ENCODE measurements at places on chromosomes 6 and 20. TPM values are rescaled to one million over a fixed set of nuclear protein-coding genes. Genes with fewer than 3 reads are reported as not detected.

The CD24 gene
- 1,371 TPM for total RNA-seq

- no peak for ATAC-seq
Observed at GRCh38 chr6:147765541-147765940, 257.1 kb downstream of the SAMD5 start.

The SUMO4 gene
- 1.1 TPM for total RNA-seq

DNA sequence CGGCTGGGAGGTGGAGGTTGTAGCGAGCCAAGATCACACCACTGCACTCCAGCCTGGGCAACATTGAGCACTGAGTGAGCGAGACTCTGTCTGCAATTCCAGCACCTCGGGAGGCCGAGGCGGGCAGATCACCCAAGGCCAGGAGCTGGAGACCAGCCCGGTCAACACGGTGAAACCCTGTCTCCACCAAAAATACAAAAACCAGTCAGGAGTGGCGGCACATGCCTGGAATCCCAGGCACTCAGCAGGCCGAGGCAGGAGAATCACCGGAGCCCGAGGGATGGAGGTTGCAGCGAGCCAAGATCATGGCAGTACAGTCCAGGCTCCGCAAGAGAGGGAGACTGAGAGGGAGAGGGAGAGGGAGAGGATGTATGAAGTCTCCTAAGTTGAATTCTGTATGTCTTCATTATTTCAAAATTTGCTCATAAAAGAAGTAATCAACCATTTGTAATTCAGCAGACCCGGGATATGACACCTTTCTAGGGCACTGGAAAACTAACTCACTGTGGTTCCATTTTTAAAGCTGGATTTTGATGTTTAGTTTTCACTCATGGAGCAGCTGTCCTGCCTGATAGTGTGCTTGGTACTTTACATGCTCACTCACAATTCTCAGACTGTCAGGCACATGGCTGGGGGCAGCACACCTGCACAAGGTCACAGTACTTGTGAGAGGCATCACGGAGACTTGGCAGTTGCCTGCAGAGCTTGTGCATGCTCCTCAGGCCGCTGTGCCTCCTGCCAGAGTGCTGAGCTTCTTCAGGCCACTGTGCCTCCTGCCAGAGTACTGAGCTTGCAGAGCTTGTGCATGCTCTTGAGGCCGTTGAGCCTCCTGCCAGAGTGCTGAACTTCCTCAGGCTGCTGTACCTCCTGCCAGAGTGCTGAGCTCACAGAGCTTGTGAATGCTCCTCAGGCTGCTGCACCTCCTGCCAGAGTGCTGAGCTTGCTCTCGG is 106.2 kb downstream of the ERMARD start:
- no peak for ATAC-seq

The ZGPAT gene
- total RNA-seq = 11.1 TPM

- ATAC-seq = no peak
Observed at GRCh38 chr6:41150671-41151070, 3.5 kb downstream of the TREML1 start.

DNA sequence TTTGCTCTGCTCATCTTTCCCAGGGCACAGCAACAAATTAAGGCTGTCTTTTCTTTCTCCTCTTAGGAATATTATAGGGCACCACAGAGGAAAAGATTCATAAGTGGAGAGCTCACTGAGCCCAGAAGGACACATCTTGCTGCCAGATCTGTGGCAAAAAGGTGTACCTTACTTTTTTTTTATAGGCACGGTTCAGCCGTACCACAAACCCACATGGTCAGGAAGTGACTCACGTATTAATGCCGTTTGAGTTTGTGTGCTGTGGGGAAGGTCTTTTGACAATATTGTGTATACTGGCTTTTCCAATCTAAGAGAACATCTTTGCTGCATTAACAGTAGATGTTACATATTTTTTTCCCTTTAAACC is 28.4 kb downstream of the PAQR8 start:
- ATAC-seq = peak; percentile 53

The ACAT2 gene
- total RNA-seq = 151 TPM

DNA sequence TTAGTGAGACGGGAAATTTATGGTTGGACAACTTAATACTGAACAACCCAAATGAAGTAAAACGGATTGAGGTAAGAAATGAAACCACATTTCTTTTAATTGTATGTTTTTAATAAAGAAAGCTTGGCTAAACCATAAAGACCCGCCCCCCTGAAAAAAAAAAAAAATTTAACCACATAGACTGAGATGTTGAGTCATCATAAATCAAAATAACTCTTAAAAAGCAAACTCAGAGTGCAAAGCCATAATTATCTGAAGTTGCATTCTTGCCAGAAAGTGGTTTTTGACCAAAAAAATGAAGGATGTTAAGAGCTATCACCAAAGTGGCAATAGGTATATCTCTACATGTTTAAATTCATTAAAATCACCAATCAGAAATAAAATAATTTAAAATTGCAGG is 101.8 kb upstream of the COL21A1 start:
- ATAC-seq = no peak

GRCh38 chr6:168332020-168332419 is 12.4 kb upstream of the DACT2 start:
- peak; percentile 82 for ATAC-seq

The CDSN gene
- total RNA-seq = 0.08 TPM

- no peak for ATAC-seq
Observed at GRCh38 chr6:16741112-16742016, 19.9 kb downstream of the ATXN1 start.

DNA sequence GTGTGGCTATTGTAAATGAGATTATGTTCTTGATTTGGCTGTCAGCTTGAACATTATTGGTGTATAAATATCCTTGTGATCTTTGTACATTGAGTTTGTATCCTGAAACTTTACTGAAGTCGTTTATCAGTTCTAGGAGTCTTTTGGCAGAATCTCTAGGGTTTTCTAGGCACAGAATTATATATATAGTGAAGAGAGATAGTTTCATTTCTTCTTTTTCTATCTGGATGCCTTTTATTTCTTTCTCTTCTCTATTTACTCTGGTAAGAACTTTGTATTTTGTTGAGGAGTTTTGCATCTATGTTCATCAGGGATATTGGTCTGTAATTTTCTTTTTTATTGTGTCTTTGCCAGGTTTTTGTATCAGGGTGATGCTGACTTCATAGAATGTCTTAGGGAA is 589.2 kb upstream of the MAN1A1 start:
- no peak for ATAC-seq

The HTR1E gene
- total RNA-seq = not detected

GRCh38 chr20:63553933-63554290 is at the start of gene FNDC11:
Gene FNDC11, plus strand, starts transcription at chr20:63554159. Its CDS starts 1,505 bp downstream, at chr20:63555664.
- ATAC-seq = peak; percentile 24

DNA sequence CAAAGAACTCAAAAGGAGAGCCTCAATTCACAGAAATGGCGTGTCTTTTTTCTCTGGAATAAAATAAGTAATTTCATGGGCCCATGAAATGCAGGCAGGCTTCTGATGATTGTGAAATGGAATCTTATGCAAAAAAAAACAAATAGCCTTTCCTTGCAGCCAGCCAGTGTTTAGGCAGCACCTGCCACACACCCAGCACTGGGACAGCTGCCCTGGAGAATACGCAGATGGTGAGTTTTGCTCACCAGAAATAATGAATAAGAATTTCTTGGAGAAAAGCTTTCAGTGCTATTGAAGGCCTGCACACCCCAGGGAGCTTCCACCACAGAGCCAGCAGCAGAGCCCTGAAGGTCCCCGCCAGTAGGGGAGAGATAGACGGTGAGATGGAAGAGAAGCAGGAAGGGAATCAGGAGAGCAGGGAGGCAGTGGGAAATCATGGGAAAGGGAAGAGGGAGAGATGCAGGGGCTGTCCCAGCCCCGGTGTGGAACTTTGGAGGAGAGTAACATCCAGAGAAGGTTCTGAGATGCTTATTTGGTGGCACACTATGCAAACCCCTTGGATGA is 54.9 kb downstream of the PXDC1 start:
- ATAC-seq = no peak

- ATAC-seq = no peak
Observed at GRCh38 chr6:33616113-33616512, 5.0 kb upstream of the ITPR3 start.

DNA sequence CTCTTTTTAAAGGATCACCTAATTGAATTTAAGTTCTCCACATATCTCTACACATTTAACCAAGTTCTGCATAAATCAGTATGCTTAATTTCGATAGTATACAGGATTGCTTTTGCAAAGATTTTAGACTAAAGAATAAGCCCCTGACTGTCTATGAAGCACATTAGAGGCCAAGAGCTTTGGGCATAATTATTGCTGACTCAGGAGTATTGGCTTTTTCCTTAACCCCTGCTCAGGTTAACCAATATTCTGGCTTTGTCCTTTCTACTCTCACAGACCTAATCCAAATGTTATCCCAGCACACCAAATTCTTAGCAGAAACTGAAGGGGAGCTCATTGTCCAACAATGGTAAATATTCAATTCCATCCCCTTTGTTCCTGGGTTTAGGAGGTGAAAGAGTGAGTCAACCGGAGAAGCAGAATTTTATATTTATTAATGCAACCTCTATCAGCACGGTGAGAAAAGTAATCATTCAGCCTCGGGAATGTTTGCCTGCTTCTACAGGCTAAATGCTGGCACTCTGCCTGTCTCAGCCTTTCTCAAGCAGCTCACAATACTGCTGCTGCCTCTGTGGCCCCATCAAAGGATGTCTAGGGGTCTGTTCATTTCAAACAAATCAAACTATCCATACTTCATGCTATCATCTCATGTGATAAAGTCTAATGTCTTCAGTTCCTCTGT is 125.0 kb downstream of the SIM1 start:
- ATAC-seq = no peak

GRCh38 chr6:3176562-3177355 is 19.4 kb upstream of the TUBB2A start:
- peak; percentile 83 for ATAC-seq

- ATAC-seq = no peak
Observed at GRCh38 chr6:110183292-110183885, 3.2 kb downstream of the CDC40 start.

GRCh38 chr6:110714143-110714542 is 101.1 kb downstream of the CDK19 start:
- no peak for ATAC-seq

The PNPLA1 gene
- total RNA-seq = 0.20 TPM
